T-helper 1 cell (primary cell): ENCODE measurements at places on chromosomes 7 and 10.
A peak's percentile ranks its signal among the peaks of the same experiment; 100 is the strongest.

DNA sequence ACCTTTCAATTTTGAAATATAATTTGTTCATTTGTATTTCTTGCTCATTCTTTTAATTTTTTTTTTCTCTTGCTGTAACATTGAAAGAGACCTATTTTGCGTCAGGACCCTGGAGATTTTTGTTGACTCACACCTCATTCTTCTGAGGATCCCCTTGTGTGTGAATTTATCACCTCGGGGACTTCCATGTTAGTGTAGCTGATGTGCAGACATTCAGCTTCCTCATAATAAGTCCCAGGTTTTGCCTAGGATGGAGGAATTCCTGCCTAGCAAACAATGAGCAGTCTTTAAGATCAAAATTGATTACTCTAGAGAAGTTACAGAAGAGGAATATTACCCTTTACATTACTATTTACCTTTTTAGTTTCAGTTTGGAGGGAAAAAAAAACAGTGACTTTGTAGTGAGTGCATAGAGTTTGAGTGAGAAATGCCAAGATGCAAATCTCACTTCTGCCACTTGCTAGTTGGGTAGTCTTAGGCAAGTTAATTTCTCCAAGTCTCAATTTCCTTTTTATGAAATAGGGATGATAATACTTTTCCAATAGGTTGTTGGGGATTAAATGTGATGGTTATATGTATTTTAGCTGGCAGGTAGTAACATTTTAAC lies 14.3 kb downstream of the TES start:
- no peak for DNase-seq

DNA sequence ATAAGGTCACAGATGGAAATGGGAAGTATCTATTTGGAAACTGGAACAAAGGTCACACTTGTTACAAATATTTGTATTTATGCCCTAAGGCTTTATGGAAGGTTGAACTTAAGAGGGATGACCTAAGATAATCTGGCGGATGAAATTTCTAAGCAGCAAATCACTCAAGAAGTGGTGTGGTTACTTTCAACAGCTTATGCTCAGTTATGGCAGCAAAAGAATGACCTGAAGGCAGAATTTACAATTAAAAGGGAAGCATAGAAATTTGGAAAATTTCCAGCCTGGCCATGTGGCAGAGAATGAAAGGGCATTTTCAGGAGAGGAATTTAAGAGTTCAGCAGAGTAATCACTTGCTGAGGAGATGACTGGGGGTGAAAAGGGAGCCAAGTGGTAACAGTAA lies 95.8 kb upstream of the TNS3 start:
- DNase-seq = no peak

DNA sequence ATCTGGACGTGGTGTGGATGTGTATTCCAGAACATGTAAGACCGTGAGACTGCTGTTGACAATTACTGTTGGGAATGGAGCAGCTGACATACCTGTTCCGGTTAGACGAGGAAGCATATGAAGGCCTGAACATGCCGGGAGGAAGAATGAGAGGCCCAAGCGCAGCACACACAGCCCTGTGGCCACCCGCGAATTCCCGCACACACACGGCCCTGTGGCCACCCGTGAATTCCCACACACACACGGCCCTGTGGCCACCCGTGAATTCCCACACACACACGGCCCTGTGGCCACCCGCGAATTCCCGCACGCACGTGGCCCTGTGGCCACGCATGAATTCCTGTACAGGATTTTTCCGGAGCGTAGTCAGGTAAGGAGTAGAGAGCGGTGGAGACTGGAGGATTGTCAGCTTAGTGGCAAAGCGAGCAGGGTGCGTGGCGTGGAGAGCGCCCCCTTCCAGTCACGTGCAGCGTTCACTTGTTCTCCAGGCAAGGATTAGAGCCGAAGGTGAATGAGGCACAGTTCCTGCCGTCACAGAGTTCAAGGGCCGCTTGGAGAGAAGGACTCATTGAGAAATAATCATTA lies 9.5 kb upstream of the SUN1 start:
- DNase-seq = no peak

DNA sequence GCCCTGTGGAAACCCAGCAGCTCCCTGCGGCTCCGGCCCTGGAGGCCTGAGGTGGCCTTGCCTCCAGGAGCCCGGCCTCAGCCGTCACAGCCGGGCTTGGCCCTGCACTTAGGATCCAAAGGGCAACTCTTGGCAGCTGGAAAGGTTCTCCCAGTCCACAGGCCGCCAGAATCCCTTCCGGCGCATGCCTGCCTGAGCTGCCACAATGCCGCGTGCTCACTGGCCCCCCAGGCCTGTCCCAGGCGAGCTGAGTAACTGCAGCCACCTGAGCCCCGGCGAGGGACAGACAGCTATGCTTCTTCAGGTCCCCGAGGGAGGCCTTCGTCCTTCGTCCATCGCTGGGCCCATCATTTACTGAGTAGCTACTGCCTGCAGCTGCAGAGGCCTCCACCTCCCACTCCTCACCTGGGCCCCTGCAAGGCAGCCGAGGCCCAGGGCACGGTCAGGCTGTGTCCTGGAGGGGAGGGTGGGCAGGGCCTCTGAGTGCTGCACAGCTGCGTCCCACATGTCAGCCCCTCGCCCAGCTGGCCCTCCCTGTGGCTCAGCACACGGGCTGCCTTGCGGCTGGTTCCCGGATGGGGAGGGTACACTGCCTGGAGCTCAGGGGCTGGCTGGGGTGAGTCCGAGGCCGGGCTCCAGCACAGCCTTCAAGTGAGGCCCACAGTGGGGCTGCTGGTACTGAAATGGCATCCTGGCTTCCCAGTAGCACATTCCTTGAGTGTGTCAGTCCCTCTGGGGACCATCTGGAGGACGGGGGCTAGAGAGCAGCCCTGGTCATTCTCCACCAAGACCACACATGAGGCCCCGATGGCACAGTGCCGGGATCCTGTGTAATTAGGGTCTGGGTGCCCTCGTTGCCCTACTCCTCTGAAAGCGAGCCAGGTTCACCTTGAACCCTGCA lies 172.5 kb downstream of the ELFN1 start:
- DNase-seq = no peak

DNA sequence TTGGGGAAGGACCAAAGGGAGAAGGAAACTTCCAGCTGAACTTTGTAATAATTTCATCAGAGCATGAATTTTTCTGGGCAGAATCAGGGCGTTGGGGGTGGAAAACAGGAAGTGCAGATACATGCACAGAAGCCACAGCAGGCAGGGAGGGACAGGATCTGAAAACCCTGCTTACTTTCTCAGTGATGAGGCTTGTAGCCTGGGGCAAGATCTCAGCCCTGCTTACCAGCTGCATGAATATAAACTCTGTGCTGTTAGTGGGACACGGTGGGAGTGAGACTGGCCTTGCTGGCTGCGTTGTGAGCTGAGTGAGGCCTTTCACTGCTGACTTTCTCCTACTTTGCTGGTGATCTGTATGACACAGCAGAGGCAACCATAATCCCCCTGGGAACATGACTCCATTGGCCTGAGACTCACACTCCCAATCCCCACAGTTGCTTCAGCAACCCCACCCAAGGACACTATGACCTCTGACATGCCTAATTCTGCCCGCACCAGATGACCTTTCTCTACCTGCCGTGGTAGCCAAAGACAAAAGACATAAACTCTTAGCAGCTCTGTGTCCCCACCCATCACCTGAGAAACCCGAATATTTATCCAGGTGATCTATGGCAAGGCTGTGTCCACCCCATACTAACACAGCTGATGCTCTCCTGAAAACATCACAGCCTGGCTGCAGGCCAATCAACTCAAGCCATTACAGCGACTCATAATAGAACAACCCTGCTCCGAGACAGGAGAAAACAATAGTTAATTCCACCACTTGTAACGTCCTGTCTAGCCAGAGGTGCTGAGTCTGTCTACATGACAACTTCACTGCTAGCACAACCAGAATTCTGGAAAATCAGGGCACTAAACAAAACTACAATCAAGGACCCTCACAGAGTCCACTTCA lies 190.7 kb upstream of the CHRM2 start:
- DNase-seq = no peak

GRCh38 chr10:89471110-89471809 lies 56.9 kb downstream of the IFIT5 start:
- no peak for DNase-seq

DNA sequence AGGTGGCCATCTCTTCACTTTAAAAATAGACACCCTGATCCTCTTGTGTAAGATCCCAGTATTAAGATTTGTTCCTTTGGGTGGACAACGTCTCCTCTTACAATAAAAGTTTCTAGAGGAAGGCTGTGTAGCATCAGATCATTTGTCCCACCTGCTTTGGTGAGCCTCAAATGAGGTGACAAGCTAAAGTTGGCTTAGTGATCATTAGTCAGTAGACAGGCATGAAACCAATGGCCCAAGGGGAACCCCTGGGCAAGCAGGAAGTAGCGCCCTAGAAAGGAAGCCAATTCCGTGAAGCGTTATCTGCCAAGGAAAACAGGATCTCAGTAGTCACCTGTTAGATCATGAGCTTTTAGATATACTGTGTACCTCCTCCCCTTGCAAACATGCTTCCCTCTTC lies 66.8 kb downstream of the PCGF5 start:
- no peak for DNase-seq

DNA sequence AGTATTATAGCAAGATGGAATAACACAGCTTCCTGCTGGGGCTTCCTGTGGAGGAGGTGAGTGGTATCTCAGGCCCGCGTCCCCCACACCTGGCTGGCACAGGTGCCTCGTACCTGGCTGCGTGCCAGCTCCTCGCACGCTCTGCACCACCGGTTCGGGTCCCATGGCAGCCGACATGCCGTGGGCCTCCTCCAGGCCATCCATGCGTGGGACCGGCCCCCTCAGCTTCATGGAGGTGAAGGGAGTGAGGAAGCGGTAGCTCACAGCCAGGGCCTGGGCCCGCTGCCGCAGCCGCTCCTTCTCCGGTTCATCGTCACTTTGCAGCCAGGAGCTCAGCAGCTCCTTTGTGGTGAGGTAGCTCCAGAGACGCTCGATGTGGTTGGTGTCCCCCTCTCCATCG lies 90.4 kb downstream of the ITIH5 start:
- no peak for DNase-seq

- no peak for DNase-seq
Observed at GRCh38 chr7:82209179-82209747, 234.3 kb downstream of the CACNA2D1 start.

GRCh38 chr10:70657041-70657440 lies 15.3 kb upstream of the ADAMTS14 start:
- DNase-seq = no peak

- no peak for DNase-seq
Observed at GRCh38 chr10:95408148-95408960, 117.6 kb upstream of the PDLIM1 start.

- DNase-seq = no peak
Observed at GRCh38 chr7:25731068-25731845, 420.7 kb upstream of the NFE2L3 start.

DNA sequence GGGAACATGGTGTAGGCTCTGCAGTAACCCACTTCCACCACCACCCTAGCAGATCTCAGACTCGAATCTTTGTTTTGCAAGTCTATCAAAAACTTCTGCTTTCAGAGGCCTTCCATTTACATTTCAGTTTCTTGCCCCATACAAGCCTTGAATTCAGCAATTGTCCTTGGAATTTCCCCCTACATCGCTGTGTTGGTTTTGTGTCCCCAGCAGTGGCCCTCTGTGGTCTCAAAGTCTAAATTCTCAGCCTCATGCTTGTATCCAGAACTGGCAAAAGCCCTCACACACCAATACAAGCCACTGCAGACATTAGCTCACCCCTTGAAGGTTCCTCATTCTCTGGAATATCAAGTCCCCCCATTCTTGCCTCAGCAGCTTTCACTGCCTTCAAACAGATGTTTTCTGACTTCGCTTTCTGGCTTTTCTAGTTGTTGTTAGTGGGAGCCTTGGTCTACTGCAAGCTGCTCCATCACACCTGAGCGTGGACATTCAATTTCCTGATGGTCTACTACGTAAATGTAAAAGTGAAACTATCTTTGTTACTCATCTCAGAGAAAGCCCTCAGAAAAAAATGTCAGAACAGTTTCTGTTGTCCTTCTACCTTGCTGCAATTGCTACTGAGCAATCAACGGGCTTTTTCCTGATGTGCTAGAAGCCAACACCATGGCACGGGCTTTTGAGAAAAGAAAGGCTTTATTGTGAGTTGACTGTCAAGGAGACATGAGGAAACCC lies 1.8 kb upstream of the NUB1 start:
- DNase-seq = peak; percentile 50

DNA sequence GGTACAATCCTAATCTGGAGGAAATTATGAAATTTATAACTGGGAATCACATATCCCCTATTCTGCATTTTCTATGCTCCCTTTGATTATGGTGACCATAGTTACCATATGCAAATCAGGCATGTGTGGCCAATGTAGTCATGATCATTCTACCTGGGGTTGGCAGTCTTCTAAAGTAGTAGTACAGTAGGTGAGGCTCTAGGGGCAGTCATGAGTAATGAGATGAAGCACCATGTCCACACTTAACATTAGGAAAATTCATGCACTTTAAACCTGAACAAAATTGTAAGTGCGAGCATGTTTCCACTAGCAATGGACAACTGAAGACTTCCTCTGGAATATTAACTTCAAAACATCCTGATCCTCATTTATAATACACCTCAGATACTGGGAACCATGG lies 545.9 kb downstream of the SUGCT start:
- no peak for DNase-seq

DNA sequence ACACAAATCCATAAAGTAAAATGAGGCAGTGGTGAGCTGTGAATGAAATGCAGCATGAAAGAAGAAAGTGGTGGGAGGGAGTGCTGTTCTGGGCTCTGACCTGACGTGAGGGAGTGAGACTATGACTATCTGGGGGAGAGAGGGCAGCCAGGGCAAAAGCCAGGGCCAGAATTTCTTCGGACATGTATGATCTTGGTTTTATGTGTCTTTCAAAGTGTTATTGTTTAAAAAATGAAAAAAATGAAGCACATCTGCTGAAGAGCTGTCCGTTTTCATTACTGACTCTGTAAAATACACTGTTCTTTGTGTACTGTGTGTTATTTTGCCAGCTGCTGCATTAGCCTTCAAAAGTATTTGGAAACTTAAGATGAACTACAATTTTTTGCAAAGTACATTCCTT lies 70.2 kb upstream of the KLF14 start:
- no peak for DNase-seq

DNA sequence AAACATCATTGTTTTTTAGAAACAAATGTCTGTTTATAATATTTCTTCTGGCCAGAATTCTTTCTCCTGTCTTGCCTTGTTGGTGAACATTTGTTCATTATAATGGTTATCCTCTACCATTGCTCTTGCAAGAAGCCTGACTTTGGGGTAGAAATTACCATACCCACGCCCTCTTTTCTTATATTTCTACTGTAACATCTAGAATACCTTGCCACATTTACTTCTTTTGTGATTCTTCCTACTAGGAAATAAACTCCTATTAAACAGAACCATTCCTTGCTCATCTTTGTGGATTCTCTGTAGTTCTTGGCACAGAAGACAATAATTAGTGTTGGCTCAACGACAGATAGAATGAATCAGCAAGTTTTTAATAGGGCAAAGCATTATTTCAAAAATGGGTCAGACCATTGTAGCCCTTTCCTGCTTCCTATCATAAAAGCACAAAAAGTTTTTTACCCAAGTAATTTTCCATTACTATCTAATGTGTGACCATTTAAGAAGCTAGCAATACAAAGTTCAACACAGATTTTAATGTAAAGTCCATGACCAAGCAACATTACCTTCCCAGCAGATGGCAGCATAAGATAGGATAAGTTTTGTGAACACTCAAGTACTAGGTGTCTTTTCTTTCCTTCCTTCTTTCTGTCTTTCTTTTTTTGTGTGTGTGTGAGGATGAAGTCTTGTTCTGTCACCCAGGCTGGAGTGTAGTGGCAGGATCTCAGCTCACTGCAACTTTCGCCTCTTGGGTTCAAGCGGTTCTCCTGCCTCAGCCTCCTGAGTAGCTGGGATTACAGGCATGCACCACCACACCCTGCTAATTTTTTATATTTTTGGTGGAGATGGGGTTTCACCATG lies 270.4 kb downstream of the HGF start:
- no peak for DNase-seq
